ENCODE measurements at places on chromosomes 16 and 17. TPM values are rescaled to one million over a fixed set of nuclear protein-coding genes. Genes with fewer than 3 reads are reported as not detected.

NATD1 gene
- 13.4 TPM for total RNA-seq

RGS9 gene
- 7.1 TPM for total RNA-seq

CNTNAP4 gene
- not detected for total RNA-seq

CACNA1G gene
- total RNA-seq, result 2.8 TPM

CDK5R1 gene
- total RNA-seq, result 1.0 TPM

FOXF1 gene
- total RNA-seq, result 0.88 TPM

SCPEP1 gene
- total RNA-seq, result 113 TPM

BAHCC1 gene
- total RNA-seq, result 22.8 TPM

CAVIN1 gene
- 569 TPM for total RNA-seq

PDILT gene
- total RNA-seq, result not detected

ACACA gene
- 49.9 TPM for total RNA-seq

GINS3 gene
- 2.2 TPM for total RNA-seq

PRPF8 gene
- total RNA-seq, result 183 TPM

KRT24 gene
- not detected for total RNA-seq

SLC6A2 gene
- not detected for total RNA-seq

KRT20 gene
- not detected for total RNA-seq

IL21R gene
- 0.65 TPM for total RNA-seq

PTX4 gene
- total RNA-seq, result 0.26 TPM

KRTAP4-4 gene
- not detected for total RNA-seq

FBXL16 gene
- total RNA-seq, result 0.16 TPM

PSME3 gene
- 57.7 TPM for total RNA-seq

CCL3 gene
- 17.9 TPM for total RNA-seq

ROGDI gene
- 11.4 TPM for total RNA-seq

PRDM7 gene
- not detected for total RNA-seq

GRB7 gene
- 1.6 TPM for total RNA-seq

KCNH6 gene
- total RNA-seq, result not detected

PSMD3 gene
- 60.5 TPM for total RNA-seq

SCNN1G gene
- not detected for total RNA-seq

KRTAP4-9 gene
- not detected for total RNA-seq

SLC12A3 gene
- total RNA-seq, result not detected

SMIM5 gene
- 0.23 TPM for total RNA-seq

HAP1 gene
- total RNA-seq, result not detected

B4GALNT2 gene
- total RNA-seq, result 0.13 TPM

C17orf50 gene
- not detected for total RNA-seq

TVP23A gene
- total RNA-seq, result 0.58 TPM

HOXB1 gene
- total RNA-seq, result not detected

KRT36 gene
- total RNA-seq, result not detected

OR2C1 gene
- not detected for total RNA-seq
